ENCODE measurements at places on chromosomes 7 and 10.

DNA sequence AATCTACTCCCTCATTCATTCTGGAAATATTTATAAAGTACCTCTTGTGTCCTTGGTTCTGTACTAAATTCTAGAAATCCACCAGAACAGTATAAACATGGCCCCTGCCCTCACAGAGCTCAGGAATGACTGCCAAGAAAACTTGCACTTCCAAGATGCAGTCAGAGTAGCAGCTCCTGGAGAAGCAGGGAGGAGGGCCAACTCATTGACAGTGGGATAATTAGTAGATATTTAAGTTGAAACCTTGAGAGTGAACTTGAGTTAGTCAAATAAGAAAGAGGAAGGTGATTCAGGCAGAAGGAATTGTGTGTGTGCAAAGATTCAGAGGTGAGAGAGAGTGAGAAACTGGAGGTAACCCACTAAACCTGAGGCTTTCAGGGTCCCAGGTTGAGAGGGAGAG lies 182.2 kb upstream of the INHBA start:
- no peak overlapping the region for H3K27ac ChIP-seq
- peaks cover 5% of the 10 kb centered on the region for H3K36me3 ChIP-seq
- H3K4me1 ChIP-seq: peaks cover 16% of the 10 kb centered on the region
- H3K4me3 ChIP-seq: no peak overlapping the region

GRCh38 chr10:110505130-110505770 lies 7.5 kb downstream of the DUSP5 start:
- H3K36me3 ChIP-seq: peaks cover 12% of the 10 kb centered on the region
- peak overlapping the region; percentile 71 for H3K4me3 ChIP-seq
- peak overlapping the region; percentile 88 for H3K27ac ChIP-seq
- peaks cover 63% of the 10 kb centered on the region for H3K4me1 ChIP-seq

DNA sequence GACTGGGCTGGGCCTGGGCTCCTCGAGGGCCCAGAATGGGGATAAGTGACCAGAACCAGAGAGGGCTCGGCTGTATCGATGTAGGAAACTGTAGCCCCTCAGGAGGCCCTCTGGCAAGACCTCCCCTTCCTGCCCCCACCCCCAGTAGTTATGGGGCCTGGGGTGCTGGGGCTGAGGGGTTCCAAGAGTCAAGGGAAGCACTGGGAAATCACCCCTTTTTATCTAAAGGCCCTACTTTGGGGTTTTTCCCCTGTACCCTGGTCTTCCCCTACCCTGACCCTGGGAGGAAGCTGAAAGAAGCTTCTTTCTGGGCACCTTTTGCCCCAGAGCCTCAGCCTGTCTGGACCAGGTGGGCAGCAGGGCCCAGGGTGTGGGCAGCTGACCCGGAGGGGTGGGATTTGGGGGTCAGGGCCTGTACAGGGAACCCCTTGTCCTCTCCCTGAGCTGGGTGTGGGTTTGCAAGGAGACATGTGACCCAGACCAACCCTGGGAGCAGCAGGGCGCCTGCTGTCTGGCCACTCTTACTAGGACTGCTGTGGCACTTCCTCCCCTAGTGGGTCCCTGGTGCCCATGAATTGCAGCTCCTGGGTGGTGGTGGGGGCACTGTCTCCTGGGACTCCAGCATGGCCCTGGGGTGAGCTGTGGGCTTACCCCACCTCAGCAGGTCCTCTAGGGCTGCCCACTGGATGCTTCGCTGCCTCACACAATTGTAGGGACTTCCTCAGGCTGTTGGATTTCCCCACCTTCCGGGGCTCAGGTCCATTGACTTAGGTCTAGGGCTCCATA lies 1.5 kb downstream of the IRF5 start:
- no peak for DNase-seq
- H3K36me3 ChIP-seq: peaks cover 2% of the 10 kb centered on the region
- peaks cover 28% of the 10 kb centered on the region for H3K4me1 ChIP-seq
- H3K27me3 ChIP-seq: peaks cover 22% of the 10 kb centered on the region
- H3K4me3 ChIP-seq: peak overlapping the region; percentile 77
- peak overlapping the region; percentile 61 for H3K27ac ChIP-seq

DNA sequence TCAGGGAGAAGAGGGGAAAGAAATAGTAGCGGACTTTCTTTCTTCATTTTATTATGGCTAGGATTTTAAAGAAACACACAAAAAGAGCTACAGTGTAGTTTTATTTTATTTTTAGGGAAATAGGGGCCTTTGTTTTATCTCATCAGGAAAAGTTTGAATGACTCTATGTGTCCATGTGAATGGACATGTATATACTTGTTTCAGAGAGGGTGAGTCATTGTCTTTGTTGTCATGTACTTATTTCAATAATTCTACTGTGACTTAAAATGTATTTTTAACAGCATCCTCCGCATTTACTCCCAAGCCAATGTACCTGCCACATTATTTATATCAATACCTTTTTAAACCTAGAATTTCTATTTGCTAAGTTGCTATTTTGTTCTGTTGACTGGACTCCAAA lies 569.5 kb downstream of the SORCS3 start:
- DNase-seq: no peak
- no peaks in the 10 kb centered on the region for H3K36me3 ChIP-seq
- no peaks in the 10 kb centered on the region for H3K4me1 ChIP-seq
- no peak overlapping the region for H3K4me3 ChIP-seq
- no peaks in the 10 kb centered on the region for H3K27me3 ChIP-seq
- H3K27ac ChIP-seq: no peak overlapping the region

DNA sequence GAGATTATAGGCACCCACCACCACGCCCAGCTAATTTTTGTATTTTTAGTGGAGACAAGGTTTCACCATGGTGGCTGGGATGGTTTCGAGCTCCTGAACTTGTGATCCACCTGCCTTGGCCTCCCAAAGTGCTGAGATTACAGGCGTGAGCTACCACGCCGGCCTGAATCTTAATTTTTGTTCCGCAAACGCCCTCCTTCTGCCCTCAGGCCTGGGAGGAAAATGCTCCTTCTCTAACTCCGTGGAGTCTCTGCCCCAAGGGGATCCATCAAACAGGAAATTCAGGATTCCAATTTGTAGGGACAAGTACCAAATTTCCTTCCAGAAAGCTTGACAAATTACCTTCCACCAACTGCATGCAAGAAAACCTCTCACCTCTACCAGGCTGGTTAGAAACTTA lies 43.2 kb downstream of the RBAK start:
- H3K4me3 ChIP-seq: no peak overlapping the region
- no peak for DNase-seq
- H3K27me3 ChIP-seq: peaks cover 14% of the 10 kb centered on the region
- no peaks in the 10 kb centered on the region for H3K4me1 ChIP-seq

GRCh38 chr7:2109936-2110609 lies 122.7 kb downstream of the MAD1L1 start:
- H3K4me3 ChIP-seq: peak overlapping the region; percentile 70
- H3K4me1 ChIP-seq: peaks cover 31% of the 10 kb centered on the region
- no peak for DNase-seq
- peak overlapping the region; percentile 54 for H3K27ac ChIP-seq
- H3K27me3 ChIP-seq: no peaks in the 10 kb centered on the region

DNA sequence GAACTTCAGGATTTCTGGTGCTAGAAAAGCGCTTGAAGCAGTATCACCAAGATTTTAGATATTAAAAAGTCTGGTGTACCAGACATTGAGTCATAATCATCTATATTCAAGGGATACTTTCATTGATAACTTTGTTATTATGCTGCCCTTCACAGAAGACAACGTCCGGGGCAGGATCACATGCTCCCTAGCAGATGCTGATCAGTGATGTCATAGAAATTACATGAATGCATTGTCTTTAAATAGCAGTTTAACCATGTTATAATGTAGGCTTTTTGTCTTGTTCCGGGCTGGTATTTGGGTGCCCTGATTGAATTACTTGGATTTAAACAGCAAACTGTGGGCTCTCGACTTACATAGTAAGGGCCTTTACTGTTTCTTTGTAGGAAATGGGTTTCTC lies 54.0 kb downstream of the VWA2 start:
- H3K27me3 ChIP-seq: peaks cover 5% of the 10 kb centered on the region
- H3K4me1 ChIP-seq: no peaks in the 10 kb centered on the region
- no peak overlapping the region for H3K27ac ChIP-seq
- DNase-seq: no peak

DNA sequence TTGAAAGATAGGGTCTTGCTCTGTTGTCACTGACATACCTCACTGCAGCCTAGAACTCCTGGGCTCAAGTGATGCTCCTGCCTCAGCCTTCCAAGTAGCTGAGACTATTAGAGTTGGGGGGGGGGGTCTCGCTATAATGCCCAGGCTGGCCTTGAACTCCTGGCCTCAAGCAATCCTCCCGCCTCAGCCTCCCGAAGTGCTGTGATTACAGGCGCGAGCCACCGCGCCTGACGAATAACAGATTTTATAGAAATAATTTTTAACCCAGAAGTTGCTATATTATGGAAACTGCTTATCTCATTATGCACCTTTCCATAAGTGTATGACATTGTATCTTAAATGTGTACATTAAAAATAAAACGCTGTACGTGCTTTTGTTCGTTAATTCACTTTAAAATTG lies 846 bp downstream of the ANKRD26 start:
- H3K4me3 ChIP-seq: peak overlapping the region; percentile 89
- H3K27ac ChIP-seq: peak overlapping the region; percentile 98
- DNase-seq: no peak
- H3K27me3 ChIP-seq: no peaks in the 10 kb centered on the region
- H3K4me1 ChIP-seq: peaks cover 25% of the 10 kb centered on the region

GRCh38 chr7:1735806-1736483 lies 65.9 kb downstream of the ELFN1 start:
- H3K27me3 ChIP-seq: peaks cover 46% of the 10 kb centered on the region
- H3K4me1 ChIP-seq: peaks cover 17% of the 10 kb centered on the region
- H3K4me3 ChIP-seq: no peak overlapping the region
- DNase-seq: no peak
- no peaks in the 10 kb centered on the region for H3K36me3 ChIP-seq

DNA sequence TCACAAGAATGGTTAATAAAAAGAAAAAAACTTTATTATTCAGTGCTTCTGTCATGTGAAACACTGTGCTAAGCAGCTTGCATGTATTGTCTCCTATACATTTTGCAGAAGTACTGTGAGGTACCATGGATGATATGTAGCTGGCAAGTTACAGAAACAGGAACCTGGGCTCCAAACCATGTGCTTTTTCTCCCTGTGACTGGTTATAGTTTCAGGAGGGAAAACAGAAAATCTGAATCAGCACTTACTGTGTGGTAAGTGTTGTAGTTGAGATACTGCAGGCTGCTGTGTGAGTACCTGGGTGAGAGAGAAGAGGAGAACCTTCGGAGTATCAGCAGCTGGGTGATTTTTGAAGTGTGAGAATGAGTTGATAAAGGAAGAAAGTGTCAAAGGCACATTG lies 285.0 kb downstream of the SUGCT start:
- H3K27ac ChIP-seq: no peak overlapping the region
- H3K36me3 ChIP-seq: peaks cover 4% of the 10 kb centered on the region
- H3K4me1 ChIP-seq: no peaks in the 10 kb centered on the region
- H3K27me3 ChIP-seq: no peaks in the 10 kb centered on the region

DNA sequence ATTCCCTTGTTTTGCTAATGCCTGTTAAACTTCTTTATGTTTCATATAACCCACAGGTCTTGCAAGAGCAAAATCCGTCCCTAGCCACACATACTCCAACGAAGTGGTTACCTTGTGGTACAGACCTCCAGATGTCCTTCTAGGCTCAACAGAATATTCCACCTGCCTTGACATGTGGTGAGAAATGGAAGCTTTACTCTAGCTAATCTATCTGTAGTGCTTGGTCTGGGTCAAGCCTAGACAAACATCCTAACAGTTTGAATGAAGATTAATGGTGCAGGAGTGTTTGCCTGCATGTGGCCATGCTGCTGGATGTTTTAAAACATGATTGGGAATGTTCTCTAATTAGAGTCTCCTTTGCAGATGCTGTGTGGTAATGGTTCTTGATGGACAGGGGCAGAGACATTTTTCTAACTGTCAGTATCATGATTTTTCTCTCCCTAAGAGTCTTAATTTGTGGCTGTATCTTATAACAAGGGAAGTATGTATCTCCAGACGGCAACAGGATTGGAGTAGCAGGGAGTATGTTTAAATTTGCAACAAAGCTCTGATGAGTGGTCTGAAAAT lies 308.5 kb upstream of the FZD1 start:
- no peaks in the 10 kb centered on the region for H3K4me1 ChIP-seq
- H3K27ac ChIP-seq: no peak overlapping the region
- no peaks in the 10 kb centered on the region for H3K27me3 ChIP-seq
- H3K36me3 ChIP-seq: no peaks in the 10 kb centered on the region

GRCh38 chr10:78656417-78657162 lies 412.2 kb upstream of the ZMIZ1 start:
- H3K4me1 ChIP-seq: no peaks in the 10 kb centered on the region
- no peak overlapping the region for H3K4me3 ChIP-seq
- no peaks in the 10 kb centered on the region for H3K36me3 ChIP-seq
- DNase-seq: no peak
- H3K27ac ChIP-seq: no peak overlapping the region
- H3K27me3 ChIP-seq: peaks cover 60% of the 10 kb centered on the region

DNA sequence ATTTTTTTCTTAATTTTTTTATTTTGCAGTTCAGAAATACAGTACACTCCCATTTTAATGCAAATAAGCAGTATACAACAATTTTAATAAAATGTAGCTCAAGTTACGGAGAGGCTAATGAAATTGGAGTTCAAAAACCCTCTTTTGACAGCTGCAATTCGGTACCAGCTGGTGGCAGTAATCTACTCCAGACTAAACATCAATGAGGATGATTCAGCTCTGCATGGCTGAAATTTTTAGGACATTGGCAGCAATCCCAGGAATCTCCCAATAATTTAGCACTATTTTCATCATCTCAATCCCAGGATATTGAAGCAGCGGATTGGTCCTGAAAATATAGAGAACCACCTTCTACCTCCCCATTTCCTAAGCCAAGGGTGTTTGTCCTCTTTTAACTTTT lies 278.8 kb downstream of the CACNA2D1 start:
- no peak overlapping the region for H3K4me3 ChIP-seq
- H3K27ac ChIP-seq: no peak overlapping the region
- no peaks in the 10 kb centered on the region for H3K4me1 ChIP-seq
- no peaks in the 10 kb centered on the region for H3K27me3 ChIP-seq
- DNase-seq: no peak
- H3K36me3 ChIP-seq: no peaks in the 10 kb centered on the region

GRCh38 chr10:75335983-75336382 lies 65.6 kb downstream of the ZNF503 start:
- no peaks in the 10 kb centered on the region for H3K36me3 ChIP-seq
- no peak overlapping the region for H3K27ac ChIP-seq
- H3K4me1 ChIP-seq: no peaks in the 10 kb centered on the region

- no peak overlapping the region for H3K27ac ChIP-seq
- no peaks in the 10 kb centered on the region for H3K4me1 ChIP-seq
- no peak overlapping the region for H3K4me3 ChIP-seq
- peaks cover 1% of the 10 kb centered on the region for H3K36me3 ChIP-seq
- no peak for DNase-seq
These were observed 47.5 kb downstream of the USP6NL start for GRCh38 chr10:11563936-11564335.

GRCh38 chr7:148633761-148634160 lies 43.2 kb downstream of the C7orf33 start:
- no peak overlapping the region for H3K4me3 ChIP-seq
- H3K36me3 ChIP-seq: peaks cover 4% of the 10 kb centered on the region
- no peak for DNase-seq
- no peak overlapping the region for H3K27ac ChIP-seq
- peaks cover 62% of the 10 kb centered on the region for H3K27me3 ChIP-seq
- H3K4me1 ChIP-seq: peaks cover 20% of the 10 kb centered on the region

- H3K27me3 ChIP-seq: peaks cover 55% of the 10 kb centered on the region
- H3K4me3 ChIP-seq: no peak overlapping the region
- no peaks in the 10 kb centered on the region for H3K4me1 ChIP-seq
- DNase-seq: no peak
- no peak overlapping the region for H3K27ac ChIP-seq
These were observed 71.5 kb downstream of the EVX1 start for GRCh38 chr7:27314111-27314510.

- no peak overlapping the region for H3K4me3 ChIP-seq
- no peaks in the 10 kb centered on the region for H3K27me3 ChIP-seq
- H3K4me1 ChIP-seq: peaks cover 18% of the 10 kb centered on the region
- H3K27ac ChIP-seq: no peak overlapping the region
- DNase-seq: no peak
These were observed 13.1 kb downstream of the RPS24 start for GRCh38 chr10:78046711-78047269.
